Osteoblast (primary cell): ENCODE measurements at places on chromosomes 1 and 21. TPM values are rescaled to one million over a fixed set of nuclear protein-coding genes. Genes with fewer than 3 reads are reported as not detected.
A peak's percentile ranks its signal among the peaks of the same experiment; 100 is the strongest.

DNA sequence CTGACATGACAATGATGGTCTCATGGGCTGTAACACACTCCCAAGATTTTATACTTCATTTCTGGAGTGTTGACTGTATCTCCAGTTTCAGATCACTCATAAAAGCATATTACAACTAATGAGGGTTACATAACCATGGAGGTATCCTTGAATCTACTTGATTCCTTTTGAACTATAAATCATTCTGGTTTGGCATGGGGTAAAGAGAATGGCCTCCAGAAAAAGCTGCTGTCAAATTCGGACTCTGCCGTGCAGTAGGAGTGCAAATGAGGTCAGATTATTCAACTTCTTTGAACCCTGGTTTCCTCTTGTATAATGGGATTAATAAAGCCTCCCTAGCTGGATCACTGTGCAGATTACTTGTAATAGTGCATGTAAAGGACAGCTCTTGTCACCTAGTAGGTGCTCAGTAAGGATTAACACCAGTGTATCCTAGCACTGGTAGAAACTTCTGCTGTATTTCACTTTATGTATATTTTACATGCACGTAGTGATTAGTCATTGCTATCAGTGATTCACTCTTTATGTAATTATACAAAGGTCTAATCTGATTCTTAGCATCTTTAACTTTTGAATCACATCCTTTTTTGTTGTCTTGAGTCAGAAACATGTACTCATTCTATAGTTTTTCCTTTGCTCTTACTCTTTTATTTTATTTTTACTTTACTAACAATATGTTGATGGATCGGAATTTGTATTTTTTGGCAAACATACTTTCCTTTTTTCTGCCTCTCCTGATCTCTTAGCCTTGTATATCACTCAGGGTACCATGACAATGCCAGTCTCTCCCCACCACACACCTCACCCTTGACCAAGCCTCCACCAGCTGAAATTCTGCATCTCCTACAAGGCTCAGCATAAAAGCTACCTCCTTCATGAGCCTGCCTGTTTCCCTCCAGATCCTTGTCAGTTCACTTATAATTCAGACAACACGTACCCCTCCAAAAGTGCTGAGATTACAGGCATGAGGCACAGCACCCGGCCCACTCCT, 3.2 kb downstream of the LRRC8C start:
- DNase-seq = peak; percentile 64

DNA sequence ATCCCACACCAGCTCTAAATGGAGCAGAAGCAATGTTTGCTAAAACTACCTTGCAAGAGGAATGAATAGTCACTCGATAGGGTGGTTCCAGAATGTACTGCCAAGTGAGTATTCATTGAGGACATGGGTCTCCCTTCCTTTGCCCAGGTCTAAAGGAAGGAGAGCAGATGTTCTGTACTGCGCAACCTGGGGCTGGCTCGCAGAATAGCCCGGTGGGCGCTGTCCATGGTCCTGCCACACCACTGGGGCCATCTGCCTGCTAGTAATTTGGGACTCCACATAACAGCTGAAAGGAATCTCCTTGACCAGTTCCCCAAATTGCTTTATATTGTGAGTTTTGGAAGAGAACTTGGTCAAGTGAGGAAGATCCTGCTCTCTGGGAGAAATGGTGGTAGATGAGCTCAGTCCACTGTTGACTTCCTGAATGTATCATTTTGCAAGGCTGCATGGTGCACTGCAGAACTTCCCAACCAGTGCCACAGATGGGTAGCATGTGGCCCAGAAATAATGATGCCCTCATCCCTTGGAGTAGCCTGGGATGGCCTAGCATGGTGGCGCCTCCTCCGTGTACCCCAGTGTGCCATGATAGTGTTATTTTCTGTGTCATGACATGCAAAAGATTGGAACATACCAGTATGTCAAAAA, 5.7 kb downstream of the SLC6A17 start:
- peak; percentile 96 for DNase-seq

The SPRR5 gene
- not detected in 2 replicates for total RNA-seq

DNA sequence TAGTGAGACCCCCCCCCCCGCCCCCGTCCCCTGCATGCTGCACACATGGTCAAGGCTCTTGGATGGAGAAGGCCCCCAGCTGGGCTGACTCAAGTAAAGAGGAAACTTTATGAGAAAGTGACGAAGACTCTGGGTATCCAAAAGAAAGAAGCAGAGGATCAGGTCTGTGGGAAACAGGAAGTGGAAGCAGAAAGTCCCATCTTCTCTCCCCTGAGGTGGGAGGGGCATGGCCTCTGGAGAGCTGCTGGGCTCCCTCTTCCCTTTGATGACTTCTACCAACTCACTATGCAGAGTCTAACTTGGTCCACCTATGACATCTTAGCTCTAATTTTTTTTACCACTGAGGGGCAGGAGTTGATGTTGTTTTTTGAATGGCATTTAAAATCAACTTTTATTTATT, 42.7 kb upstream of the LIN9 start:
- DNase-seq = no peak

DNA sequence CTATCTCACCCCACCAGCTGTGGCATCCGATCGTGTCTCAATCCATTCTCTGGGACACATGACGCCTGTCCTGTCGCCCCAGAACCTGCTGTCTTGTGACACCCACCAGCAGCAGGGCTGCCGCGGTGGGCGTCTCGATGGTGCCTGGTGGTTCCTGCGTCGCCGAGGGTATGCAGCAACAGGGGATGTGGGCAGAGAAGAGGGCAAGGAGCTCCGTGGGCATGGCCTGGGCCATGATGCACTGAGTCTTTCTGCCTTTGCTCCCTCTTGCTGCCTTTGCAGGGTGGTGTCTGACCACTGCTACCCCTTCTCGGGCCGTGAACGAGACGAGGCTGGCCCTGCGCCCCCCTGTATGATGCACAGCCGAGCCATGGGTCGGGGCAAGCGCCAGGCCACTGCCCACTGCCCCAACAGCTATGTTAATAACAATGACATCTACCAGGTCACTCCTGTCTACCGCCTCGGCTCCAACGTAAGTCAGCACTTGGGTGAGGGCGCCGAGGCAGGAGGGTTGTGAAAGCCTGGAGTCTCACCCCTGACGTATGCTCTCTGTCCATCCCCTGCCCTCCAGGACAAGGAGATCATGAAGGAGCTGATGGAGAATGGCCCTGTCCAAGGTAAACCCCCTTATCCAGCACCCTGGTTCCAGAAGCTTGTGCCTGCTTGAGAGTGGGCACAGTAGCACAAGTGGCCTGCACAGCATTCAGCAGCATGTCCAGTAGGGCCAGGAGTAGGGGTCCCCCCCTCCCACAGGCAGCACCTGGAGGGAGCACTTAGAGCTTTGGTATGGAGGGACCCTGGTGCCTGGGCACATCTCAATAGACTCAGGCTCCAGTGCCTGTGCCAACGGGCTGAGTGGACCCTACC, 8.8 kb downstream of the TINAGL1 start:
- DNase-seq = peak; percentile 76

- peak; percentile 48 for DNase-seq
These were observed 12.3 kb upstream of the CTRC start for GRCh38 chr1:15425958-15426357.

The IL20 gene
- total RNA-seq = not detected in 2 replicates

DNA sequence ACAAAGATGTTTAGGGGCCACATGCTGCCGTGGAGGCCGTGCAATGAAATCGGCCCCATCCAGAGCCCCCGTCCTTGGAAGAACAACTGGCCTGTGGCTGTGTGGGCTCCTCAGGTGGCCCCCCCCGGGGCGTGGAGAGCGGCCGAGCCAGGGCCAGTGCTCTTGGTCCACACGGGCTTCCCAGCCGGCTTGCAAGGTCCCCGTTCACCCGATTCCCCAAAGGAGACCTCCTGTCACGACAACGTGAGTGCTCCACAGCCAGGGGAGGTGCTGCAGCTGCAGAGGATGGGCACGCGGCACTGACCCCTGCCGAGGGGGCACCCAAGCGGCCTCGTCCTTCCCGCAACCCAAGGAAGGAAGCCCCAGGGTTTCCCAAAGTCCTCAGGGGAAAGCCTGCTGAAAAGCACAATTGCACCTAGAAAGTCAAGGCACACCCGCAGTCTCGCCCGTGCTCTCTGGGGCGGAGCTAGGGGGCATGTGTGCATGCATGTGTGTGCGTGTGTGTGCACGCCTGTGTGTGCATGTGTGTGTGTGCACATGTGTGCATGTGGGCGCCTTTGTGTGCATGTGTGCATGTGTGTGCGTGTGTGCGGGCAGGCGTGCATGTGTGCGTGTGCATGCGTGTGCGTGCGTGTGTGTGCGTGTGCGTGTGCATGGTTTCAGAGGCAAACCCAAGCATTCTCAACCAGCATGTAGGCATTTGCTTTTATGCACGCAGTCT, 48.2 kb downstream of the SLX9 start:
- DNase-seq = peak; percentile 87

GRCh38 chr1:27583479-27583878, 20.5 kb downstream of the AHDC1 start:
- no peak for DNase-seq

- DNase-seq = no peak
These were observed 953.2 kb downstream of the BRINP3 start for GRCh38 chr1:189524501-189524900.

DNA sequence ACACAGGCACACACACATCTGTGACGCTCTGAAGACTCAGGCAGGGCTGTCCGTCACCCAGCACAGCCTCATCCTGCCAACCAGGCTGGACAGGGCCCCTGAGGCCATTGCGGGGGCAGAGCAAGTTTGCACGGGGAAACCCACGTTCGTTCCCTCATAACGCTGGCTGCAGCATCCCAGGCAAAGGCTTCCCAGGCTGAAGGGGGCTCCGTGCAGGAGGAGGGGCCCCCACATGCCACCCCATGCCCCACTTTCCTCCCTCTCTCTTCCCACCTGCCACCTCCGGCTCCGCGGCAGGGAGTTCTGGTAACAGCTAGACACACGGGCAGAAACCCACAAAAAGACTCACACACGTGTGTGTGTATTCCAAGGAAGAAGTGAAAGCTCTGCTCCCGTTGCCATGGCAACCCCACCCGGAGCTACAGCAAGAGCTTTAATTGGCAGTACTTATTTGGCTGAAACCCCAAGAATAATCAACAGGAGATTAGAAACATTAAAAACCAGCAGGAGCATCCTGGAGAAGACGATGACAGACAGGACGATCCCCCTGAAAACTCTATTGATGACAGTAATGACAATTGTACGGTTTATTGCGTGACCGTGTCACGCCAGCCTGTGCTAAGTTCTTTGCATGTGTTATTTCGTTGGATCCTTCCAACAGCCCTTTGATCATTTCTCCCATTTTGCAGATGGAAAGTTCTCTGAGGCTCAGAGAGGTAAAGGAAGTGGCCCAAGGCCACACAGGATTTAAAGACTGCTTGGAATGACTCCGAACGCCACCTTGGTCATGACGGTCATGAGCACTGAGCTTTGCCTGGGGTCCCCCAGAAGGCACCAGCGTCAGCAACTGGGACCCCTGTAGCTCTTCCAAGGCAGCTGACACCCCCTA, 247.1 kb downstream of the NPHP4 start:
- peak; percentile 58 for DNase-seq

DNA sequence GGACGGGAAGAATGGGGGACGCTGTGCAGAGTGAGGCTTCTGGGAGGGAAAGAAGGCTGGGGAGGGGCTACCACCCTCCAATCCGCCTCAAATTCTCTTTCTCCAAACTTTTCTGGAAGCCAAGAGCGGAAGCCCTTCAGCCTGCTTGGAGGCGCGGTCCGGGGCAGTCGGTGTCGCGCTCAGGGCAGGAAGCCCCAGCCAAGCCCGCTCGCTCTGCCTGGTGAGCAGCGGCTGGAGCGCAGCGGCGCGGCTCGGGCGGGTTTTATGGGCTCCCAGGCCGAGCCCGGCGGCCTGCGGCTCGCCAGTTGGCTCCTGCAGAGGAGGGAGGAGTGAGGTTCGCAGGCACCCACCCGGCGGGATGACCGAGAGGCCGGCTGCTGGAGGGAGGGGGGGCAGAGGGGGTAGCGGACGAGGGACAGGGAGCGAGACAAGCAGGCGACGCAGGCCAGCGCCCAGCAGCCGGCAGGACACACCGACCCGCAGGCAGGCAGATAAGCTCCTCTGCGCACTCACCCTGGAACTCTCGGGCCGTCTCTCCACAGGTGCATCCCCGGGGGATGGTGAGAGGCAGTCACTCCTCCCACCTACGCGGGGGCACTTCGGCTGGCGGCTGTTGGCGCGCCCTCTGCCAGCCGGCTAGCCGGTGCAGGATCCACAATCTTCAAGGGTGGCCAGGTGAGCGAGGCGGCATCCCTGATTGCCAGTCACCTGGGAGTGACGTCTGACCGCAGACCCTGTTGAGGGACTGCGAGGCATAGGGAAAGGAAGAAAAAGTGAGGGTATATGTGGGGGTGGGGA, at the start of gene AVPR1B:
Gene AVPR1B, minus strand, starts transcription at position 238 of the 798 bp plus-strand sequence. CDS start 498 bp downstream, outside the sequence.
- peak; percentile 93 for DNase-seq

- DNase-seq = no peak
These were observed 33.4 kb upstream of the NTPCR start for GRCh38 chr1:232917053-232917452.

DNA sequence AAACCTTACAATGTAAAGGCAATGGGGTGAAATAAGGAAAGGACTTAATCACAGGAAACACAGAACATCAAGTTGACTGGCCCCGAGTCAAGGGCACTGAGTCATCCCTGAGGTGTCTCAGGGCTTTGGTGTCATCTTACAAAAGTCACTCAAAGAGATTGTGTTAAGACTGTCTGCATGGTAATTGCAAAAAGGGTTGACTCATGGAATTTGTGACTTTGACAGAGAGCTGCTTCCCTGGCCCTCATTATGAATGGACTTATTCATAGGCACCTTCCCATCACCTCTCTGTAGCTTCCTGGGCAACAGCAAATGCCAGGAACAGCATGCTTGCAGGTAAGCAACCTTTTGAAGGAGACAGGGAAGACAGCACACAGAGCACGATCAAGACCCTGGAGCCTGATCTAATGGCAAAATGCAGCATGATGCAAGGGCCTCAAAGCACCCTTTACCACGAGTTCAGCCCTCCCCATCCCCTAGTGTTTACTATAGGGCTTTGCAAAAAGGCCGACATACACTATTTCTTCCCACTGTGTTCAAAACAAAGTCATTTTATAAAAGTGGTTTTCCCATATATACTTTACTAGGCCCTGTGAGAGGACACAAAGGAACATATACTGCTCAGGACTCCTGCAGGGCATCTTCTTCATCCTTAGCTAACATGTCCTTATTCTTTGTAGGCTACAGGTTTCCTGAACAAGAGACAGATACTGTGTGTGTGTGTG, 17.1 kb downstream of the ZP4 start:
- DNase-seq = no peak

DNA sequence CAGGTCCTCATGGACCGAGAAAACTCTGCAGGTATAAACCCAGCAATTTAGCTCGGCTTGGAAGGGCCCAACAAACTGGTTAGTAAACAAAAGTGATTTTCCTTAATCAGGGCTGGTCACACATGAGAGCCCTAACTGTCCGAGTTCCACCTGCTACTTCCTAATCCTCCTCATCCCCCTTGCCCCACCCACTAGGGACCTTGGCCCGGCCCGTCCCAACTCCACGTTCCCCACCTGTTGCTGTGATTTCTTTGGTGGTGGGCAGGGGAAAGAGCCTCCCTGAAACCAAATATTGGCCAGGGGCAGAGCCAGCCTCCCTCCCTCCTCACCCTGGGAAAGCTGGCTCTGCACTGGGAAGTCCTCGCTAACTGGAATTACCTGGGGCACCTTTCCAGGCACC, 304.2 kb upstream of the PROX1 start:
- DNase-seq = no peak
